Stomach (tissue), 19 donors: ENCODE measurements at places on chromosomes 11 and 22.

DNA sequence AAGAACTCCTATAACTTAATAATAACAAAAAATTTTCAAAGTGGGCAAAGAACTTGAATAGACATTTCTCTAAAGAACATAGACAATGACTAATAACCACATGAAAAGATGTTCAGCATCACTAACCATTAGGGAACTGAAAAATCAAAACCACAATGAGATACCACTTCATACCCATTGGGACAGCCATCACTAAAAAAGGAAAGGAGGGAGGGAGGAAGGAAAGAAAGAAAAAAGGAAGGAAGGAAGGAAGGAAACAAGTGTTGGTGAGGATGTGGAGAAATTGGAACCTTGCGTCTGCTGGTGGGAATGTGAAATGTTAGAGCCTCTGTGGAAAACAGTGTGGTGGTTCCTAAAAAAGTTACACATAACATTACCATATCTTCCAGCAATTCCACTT, 55.8 kb downstream of the MS4A13 start:
- DNase-seq = no peak

GRCh38 chr11:1889224-1889930, 2.3 kb downstream of the PRR33 start:
- peak; percentile 56 for DNase-seq

DNA sequence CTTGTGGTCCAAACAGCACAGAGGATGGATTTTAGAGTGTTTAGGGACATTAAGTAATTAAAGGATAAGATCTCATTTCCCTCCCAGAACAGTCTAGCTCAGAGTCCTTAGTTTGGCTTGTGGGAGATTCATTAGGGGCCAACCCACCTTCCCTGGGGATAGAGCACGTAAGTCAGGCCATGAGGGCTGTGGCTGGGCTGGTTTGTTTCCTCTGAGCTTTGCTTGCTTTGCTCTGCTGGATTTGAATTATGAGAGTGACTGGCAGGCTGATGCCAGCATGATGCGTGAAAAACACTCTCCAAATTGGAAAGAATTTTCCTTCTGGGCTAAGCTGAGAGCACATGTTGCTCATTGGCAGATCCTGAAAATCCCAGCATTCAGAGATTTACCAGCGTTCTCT, 84.7 kb upstream of the HEPHL1 start:
- no peak for DNase-seq

DNA sequence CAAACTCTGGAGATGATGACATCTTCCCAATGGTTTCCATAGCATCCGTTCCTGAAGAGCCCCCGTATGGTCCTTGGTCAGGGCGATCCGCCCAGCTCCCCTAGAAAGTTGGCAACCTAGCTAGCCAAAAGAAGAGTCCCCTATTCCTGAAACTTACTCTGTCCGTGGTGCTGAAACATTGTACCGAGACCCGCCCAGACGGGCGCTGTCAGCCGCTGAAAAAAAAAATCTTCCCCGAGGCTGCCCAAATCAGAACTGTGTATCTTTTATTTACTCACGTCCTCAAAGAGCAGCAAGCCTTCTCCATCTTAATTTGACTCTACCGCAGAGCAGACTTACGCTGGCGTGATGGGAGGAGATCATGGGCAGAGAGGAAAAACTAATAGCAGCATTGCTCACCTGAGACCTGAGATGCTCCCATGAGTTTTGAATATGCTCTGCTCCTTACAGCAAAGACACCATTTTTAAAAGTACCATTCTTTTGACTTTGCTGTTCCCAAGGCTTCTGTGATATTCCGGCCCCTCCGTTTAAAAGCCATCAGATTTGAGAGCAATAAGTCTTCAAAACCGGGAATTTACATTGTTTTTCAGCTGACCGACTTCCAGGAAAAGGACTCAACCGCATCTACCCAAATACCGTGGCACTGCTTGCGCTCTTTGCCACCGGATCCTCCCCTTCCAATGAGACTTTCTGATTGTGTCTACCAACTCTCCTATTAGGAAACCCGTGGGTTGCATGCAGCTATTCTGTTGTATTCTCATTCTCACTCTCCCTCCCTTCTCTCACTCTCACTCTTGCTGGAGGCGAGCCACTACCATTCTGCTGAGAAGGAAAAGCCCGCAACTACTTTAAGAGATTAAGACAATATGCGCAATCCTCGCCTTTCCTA, at the start of gene SLC17A6:
TSS of gene SLC17A6 (plus strand) at position 786 of the 890 bp plus-strand sequence. CDS start 153 bp downstream, outside the sequence.
- DNase-seq = no peak

DNA sequence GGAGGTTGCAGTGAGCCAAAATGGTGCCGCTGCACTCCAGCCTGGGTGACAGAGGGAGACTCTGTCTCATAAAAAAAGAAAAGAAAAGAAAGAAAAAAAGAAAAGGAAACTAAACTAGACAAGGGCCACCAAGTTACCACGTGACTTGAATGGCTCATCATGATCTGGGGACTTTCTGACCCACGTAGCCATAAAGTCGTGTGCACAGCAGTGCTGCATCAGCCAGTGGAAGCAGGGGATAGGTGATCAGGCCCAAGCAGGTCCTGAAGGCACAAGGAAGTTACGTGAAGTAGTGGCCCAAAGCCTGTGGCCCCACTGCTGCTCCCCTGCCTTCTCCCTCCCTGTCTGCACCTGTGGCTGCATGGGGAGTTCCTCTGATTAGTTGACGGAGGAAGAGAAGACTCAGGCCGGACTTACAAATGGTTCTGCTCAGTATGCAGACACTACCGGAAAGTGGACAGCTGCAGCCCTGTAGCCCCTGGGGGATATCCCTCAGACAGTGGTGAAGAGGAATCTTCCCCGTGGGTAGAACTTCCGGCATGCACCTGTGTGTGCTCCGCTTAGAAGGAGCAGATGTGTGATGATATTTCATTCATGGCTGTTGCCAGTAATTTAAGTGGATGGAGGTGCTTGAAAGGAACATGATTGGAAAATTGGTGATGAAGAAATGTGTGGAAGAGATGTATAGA, 18.2 kb upstream of the CD81 start:
- no peak for DNase-seq

- DNase-seq = no peak
Observed at GRCh38 chr22:44971651-44972362, 38.0 kb downstream of the PHF21B start.

GRCh38 chr11:104442321-104442720, 278.4 kb upstream of the PDGFD start:
- DNase-seq = peak; percentile 62

DNA sequence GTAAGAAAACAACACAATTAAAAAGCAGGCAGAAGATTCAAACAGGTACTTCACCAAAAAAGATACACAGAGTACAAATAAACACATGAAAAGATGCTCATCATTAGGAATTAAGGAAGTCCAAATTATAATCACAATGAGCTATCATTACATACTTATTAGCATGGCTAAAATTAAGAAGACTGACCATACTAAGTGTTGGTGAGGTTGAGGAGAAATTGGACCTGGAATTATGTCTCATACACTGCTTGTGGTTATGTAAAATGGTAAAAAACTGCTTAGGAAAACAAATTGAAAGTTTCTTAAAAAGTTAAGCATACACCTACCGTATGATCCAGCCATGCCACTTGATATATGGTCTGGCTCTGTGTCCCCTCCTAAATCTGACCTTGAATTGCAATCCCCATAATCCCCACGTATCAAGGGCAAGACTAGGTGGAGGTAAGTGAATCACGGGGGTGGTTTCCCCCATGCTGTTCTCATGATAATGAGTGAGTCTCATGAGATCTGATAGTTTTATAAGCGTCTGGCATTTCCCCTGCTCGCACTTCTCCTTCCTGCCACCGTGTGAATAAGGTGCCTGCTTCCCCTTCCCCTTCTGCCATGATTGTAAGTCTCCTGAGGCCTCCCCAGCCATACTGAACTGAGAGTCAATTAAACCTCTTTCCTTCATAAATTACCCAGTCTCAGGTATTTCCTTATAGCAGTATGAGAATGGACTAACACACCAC, 4.8 kb downstream of the SAAL1 start:
- DNase-seq = no peak
